SIG-M5 (cell line): ENCODE measurements at places on chromosomes 6 and 20.
A peak's percentile ranks its signal among the peaks of the same experiment; 100 is the strongest.

DNA sequence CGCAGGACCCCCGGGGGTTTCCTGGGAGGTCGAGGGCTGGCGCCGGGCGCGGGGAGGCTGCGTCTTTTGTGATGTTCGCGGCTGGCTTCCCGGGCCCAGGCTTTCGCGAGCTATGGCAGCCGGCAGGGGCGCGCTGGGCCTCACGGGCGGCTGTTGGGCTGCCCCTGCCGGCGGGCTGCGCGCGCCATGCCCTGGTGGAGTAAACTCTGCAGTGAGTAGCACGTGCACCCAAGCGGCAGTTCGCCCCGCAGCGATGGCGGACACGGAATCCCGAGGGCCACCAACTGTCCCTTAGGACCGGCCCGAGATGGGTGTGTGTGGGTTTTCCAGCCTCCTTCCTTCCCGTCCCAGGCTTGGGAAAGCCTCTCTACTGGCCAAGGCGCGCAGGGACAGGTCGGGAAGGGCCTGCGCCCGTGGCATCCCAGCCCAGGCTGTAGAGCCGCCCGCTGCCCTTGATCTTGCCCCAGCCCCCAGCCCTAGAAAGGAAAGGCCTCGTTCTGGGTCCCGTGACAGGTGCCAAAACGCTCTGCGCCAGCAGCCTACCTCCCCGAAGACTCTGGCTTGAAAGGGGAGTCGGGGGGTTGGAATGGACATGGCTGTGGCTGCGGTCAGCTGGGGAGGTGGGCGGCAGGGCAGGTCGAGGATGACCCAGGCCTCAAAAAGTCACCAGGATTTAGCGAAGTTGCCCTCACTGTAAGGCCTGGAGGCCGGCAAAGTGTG, 49.7 kb downstream of the ZBTB2 start:
- DNase-seq: no peak

DNA sequence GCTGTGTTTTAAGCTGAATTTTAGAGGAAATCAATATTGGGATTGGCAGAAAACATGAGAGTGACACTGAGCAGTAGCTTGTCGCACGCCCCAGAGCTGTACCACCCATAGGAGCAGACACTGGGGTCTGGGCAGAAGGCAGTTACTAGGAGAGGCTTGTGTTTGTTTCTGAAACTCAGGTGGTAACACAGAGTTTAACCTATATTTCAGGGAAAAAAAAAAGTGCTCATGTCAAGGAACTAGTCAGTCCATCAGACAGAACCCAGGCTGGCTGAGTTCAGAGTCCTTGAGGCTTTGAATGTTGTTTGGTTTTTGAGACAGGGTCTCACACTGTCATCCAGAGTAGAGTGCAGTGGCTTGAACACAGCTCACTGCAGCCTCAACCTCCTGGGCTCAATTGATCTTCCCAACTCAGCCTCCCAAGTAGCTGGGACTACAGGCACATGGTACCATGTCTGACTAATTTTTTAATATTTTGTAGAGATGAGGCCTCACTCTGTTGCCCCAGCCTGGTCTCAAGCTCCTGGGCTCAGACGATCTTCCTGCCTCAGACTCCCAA, 6.6 kb downstream of the SLC22A1 start:
- DNase-seq: no peak

GRCh38 chr20:47427746-47428145, 71.2 kb upstream of the ZMYND8 start:
- DNase-seq: no peak

- DNase-seq: peak; percentile 29
Measured at GRCh38 chr6:85323435-85324040, 126.3 kb upstream of the NT5E start.

DNA sequence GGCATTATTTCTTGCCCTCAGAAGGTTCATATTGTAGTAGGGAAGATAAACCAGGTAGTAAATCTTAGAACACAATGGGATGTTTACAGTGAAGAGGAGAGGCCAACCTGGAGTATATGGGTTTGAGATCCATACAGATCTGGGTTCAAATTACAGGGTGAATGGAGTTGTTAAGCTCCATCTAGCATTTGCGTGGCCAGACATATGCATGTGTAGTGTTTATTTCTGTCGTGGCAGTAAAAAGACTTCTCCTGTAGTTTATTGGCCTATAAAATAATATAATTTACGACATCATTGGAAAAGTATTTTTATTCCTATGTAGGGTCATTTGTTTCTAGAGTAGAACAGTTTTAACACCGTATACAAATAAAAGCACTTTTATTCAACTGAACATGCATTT, 25.2 kb upstream of the TULP4 start:
- DNase-seq: no peak

DNA sequence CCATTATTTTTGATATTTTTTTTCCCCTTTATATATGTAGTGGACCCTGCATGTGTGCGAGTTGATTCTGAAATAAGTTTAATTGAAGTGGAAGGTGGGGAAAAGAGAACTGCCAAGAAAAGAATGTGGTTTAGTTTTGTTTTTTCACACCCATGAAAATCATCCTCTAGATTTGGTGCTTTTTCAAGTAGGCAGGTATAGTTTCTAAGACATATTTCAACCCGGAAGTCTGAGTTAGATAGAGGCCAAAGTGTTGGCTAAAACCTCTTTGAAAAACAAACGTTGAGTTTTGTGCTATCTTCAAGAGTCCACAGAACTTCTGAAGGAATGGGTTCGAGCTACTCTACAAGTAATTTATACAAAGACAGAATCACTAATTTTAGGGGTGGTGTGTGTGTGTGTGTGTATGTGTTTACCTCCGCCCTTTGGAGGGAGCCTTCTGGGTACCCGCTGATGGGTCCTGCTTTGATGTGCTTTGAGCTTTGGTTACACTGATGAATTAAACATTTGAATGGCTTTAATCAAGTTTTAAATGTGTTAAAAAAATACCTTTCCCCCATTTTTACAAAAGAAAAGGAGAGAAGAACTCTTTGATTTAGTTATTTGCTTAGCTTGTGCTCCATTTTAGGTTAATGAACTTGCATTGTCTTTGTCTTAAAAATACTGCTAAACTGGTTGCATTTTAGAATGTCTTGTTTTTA, 2.5 kb downstream of the RREB1 start:
- no peak for DNase-seq

- DNase-seq: no peak
Measured at GRCh38 chr6:89492025-89492640, 59.2 kb downstream of the ANKRD6 start.

- DNase-seq: no peak
Measured at GRCh38 chr6:98526465-98526864, 307.9 kb upstream of the POU3F2 start.

GRCh38 chr6:69784595-69785377, 12.0 kb downstream of the LMBRD1 start:
- DNase-seq: no peak

- DNase-seq: no peak
Measured at GRCh38 chr6:148565321-148565926, 181.4 kb upstream of the UST start.

GRCh38 chr6:11689847-11690246, 88.8 kb downstream of the ADTRP start:
- DNase-seq: no peak

GRCh38 chr6:75437421-75437891, 56.1 kb downstream of the FILIP1 start:
- DNase-seq: no peak

GRCh38 chr20:21504323-21504722, 9.5 kb downstream of the NKX2-2 start:
- DNase-seq: no peak

- no peak for DNase-seq
Measured at GRCh38 chr6:56524891-56525703, 117.6 kb downstream of the DST start.

DNA sequence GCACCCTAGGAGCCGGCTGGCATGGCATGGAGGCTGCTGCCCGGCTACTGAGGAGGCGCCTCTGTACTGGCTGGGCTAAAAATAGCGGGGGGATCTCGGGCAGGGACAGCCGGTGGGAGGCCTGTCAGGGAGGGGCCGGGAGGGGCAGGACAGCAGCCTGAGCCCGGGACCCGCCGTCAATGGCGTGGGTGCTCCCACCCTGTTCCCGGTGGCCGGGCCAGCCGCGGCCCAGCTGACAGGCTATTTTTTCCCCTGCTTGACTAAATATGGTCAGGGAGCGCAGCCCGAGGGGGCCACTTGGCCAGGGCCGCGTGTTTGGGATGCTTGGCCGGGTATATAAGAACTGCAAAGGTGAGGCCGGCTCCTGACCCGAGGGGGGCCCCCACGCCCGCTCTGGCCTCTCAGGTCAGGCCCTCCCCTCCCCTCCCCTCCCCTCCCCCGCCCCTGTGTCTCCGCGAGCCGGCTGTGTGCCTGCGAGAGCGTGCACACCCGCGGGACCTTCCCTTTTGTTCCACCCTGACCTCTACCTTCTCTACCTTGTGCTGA, 74.4 kb upstream of the GATA5 start:
- no peak for DNase-seq

DNA sequence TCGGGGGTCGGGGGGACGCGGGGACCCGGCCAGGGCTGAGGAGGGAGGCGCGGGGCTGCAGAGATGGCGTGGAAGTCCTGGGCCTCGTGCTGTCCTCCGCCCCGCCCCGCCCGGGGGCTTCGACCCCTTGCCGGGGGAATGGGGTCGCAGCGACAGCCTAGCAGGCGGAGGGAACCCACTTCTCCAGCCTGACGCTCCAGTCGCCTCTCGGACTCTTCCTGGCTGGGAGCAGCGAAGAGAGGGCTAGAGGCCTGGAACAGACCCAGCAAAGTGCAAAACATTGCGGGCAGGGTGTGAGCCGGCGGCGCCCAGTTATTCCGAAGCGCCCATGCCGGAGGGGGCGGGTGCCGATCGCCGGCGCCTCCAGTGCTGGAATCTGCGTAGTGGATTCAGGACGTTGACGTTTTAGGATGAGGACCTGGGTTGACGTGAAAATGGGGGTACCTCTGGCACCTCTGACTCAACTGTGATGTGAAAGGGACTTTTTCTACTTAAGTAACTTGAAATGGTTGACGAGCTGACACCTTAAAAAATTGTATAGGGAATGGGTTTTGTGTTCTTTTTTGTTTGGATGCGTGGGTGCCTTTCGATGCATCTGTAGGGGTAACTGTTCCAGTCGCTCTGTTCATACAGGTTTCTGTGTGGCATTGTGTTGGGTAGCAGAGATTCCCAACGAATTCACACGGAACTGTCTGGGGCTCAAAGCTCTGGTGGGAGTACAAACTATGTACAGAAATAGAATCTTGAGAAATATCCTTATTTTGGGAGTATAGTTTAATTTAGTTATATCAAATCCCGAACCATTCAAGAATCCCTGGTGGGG, 1.4 kb downstream of the SLC35F1 start:
- DNase-seq: no peak

DNA sequence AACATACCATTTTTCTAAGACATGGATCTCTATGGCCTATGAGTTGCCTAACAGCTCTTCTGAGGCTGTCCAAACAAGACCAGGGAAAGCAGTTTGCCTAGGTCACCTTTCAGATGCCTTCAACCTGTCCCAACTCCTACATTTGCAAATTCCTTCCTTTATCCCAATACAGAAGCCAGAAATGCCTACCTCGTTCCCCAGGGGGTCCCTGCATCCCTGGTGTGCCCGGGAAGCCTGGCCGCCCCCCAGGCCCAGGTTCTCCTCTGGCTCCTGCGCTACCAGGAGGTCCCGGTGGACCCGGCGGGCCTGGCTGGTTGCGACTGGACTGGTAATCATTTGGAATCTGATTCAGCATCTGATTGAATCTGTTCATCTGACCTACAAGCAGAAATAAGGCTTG, 115.9 kb downstream of the COL12A1 start:
- DNase-seq: no peak

- no peak for DNase-seq
Measured at GRCh38 chr20:61502433-61502832, 250.4 kb downstream of the CDH4 start.

- no peak for DNase-seq
Measured at GRCh38 chr6:83430611-83431544, at the start of gene ME1. ME1 (minus strand) TSS chr6:83431051; CDS start chr6:83430954, 97 bp downstream.

DNA sequence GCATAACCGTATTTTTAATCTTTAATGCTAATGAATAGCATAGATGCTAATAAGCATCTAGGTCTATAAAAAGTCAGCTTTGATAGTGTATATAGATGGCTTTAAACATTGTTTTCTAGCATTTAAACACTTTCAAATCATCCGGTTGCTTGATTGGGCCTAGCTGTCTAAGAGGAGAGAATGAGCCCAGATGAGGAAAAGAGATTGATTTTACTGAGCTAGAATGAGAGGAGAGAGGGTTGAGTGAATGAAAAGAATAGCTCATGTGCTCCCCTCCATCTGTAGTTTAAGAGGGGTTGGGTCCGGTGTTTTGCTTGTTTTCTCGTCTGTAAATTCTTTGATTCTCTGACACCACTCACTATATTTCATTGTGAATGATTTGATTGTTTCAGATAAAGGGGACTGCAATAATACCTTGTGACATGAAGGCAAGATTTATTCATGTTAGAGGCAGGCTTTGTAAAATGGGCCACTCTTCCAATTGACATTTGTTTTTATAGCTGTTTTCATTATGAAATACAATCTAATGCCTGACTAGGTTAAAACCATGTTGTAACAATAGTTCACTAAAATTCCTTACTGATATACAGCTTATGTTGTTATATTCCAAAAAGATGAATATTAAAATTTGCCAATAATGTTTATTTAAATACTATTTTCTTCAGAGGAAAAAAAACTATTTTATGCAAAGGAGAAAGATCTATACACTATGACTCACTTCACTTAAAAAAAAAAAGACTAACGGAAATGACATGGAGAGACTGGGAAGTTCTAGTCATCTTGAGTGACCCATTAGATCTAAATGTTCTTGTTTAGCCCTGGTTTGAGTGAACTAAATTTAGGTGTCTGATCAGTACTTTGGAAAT, 3.2 kb downstream of the PTPN1 start:
- no peak for DNase-seq

GRCh38 chr6:25428758-25429317, 149.7 kb downstream of the CARMIL1 start:
- DNase-seq: no peak

GRCh38 chr20:7359739-7360138, 580.5 kb downstream of the HAO1 start:
- DNase-seq: no peak

- DNase-seq: no peak
Measured at GRCh38 chr6:22589118-22589517, 19.8 kb downstream of the HDGFL1 start.

- DNase-seq: no peak
Measured at GRCh38 chr6:20479526-20479925, 54.7 kb upstream of the CDKAL1 start.

DNA sequence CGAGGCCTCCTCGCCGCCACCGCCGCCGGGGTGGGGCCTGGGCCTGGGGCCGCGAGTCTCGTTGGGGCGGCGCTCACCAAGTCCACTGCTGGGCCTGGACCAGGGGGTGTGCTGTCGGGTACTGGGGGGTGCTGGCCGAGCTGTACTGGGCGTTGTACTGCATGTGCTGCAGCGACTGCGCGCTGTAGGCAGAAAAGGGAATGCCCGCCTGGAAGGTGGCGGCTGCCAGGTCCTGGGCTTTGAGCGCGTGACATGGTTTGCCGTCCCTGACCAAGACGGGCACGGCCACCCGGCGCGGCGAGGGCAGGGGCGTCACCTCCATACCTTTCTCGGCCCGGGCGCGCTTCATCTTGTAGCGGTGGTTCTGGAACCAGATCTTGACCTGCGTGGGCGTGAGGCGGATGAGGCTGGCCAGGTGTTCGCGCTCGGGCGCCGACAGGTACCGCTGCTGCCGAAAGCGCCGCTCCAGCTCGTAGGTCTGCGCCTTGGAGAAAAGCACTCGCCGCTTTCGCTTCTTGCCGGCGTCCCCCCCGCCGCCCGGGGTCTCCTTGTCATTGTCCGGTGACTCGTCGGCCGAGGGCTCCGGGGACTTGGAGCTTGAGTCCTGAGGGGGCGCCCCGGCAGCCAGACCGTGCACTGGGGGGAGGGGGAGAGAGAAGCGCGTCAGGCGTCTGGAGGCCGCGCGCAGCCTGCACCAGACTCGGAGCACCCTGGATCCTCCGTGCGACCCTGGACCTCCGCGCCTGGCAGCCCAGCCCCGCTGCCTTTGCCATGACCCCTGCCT, 1.8 kb downstream of the NKX2-2 start:
- DNase-seq: no peak

- no peak for DNase-seq
Measured at GRCh38 chr20:3651204-3651962, 11.8 kb downstream of the GFRA4 start.
